Stimulated activated CD4-positive, alpha-beta T cell treated with anti-CD3 and anti-CD28 coated beads, Interleukin-1b, Interleukin-23, amount 100 ng/mL, for 48 hours (primary cell): ENCODE measurements at places on chromosomes 2 and 18.

- DNase-seq: no peak
Observed at GRCh38 chr2:160006475-160006874, 55.9 kb downstream of the PLA2R1 start.

- DNase-seq: no peak
Observed at GRCh38 chr18:31373641-31374040, 2.9 kb upstream of the DSG4 start.

GRCh38 chr18:1133541-1133940 lies 228.9 kb downstream of the ADCYAP1 start:
- DNase-seq: no peak

DNA sequence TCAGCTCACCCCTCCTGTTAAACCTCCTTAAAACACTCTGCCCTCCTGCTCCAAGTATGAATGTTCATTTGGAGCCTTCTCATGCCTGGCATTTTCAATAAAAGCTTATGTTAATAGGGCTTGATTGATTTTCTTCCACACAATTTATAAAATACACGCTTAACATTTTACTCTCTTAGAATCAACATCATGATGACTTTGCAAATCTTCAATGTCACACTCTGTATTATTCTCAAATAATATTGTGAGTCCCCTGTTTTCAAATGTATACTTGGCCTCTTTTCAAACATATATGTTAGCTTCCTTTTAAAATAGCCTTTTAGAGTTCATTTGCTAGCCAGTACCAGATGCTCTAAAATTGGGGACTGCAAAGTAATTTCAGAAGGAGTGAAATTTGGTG lies 520.3 kb downstream of the LRRTM4 start:
- DNase-seq: no peak

DNA sequence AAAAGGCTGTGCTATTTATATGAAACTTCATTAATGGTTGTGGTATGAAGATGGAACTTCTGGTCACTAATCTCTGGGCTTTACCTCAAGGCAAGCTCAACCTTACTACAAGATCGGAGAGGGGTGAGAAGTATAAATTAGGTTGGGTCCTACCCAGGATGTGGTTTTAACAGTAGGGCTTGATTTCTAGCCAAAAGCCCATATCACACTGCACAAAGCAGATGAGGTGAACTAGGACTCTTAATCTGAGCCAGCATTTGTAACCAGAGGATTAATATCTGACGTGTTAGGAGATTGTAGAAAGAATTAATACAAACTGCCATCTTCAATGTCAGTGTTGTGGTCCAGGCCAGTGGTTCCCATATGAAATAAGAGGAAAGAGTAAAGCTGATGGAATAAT lies 86.4 kb upstream of the RGPD4 start:
- DNase-seq: no peak

GRCh38 chr2:108621687-108622681 lies 87.7 kb downstream of the LIMS1 start:
- DNase-seq: no peak

DNA sequence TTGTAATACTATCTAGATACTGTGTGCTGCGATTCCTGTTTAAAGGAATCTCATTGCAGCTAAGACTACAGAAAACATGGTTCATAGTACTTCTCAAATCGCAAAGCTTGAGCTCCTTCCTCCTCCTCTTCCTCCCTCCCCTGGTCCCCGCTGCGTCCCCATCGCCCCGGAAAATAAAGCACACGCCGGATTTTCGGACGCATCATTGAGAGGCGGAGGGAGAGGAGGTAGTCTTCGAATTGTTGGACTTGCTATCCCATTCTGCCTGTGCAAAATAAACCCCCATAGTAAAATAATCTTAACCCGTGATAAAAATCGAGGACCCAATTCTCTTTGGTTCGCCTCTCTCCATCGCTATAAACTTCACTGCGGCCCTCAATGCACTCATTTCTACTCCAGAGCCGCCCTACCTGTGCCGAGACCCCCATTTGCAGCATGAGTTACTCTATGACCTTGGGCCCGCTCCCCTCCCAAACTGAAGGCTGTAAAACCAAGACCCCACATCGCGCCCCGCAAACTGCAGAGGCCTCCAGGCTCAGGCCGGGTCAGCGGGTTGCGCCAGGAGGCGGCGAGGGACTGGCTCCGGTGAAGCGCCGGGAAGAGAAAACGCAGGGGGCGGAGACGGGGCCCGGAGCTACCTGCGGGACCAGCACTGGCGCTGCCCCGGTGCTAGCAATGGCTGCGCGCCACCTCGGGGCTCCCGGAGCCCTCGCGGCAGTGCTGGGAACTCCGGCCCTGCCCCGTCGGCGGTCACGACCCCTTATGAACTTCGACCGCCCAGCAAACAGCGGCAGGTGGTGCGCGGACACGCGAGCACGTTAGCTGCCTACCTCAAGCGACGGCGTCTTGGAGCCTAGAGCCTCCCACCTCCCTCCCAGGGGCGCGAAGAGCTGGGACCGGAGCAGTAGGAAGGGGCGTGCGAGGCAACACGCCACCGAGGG lies 649 bp downstream of the ESCO1 start:
- DNase-seq: no peak

DNA sequence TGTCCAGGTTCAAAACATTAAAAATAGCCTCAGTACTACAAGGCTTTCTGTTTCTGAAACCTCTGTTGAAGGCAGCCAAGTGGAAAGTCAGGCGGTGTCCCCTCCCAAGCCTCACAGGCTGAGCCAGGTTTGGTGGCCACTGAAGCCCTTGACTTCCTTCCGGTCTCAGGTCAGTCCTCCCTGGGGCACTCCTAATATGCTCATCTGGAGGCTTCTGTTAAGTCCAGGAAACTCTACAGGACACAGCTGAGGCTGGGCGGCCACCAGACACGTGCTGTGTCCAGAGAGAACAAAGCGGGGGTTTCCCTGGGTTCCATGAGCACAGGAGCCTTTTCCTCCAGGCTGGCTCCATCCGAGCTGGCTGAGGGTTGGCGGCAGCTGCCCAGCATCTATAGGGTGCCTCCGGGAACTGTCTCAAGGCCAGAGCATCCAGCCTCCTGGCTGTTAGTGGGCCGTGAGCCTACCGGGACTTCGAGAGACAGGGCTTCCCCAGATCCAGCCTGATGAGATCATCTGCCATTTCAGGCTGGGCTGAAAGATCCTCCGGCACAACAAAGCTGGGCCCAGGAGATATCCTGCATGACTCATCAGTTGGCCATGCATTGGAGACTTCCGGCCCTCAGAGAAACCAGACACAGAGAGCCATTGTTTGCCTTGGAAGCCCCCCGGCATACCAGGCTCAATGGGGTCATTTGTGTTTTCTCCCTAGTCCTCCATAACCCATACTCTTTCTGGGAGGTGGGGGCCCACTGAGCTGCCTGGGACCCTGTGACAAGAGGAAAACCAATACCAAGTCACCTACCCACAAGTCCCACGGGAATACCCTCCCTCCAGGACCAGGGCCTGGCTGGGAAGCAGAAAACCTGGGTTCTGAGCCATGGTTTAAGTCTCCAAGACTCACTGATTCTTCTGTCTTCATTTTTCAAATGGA lies 71.7 kb downstream of the HS1BP3 start:
- no peak for DNase-seq

DNA sequence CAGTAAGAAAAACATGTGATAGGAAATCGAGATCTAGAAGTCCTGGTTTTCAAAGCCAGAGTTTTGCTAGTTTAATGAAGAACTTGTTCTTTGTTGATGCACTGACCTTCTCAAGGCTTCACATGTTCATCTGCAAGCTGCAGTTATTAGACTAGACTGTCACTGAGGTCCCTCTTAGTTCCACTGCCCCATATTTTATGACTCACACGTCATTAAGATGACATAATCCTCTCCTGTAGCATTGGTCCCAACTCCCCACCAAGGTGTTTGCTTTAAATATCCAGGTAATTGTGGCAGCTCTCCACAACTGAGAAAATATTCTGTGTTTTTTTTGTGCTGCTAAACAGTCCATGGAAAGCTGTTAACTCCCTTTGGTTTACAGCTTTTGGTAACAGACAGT lies 149.7 kb downstream of the MREG start:
- DNase-seq: no peak

DNA sequence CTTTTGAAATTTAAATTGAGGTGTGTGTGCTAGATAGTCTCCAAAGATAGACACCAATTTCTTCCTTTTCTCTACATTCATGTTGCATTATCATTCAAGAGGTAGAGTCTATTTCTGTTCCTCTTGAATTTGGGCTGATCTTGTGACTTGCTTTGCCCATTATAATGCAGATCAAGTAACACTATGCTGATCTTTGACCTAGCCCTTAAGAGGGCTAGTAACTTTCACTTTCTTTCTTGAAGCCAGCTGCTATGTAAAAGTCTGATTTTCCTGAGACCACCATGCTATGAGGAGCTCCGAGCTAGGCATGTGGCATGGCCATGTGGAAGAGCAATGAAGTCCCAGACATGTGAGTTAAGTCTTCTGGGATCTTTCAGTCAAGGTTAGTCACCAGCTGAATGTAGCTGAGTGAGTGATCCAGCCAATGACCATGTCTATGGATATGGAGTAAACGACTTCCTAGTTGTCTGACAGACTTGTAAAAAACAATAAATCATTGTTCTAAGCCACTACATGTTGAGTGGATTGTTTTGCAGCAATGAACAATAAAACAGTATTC lies 189.4 kb upstream of the CWC22 start:
- no peak for DNase-seq
